ENCODE measurements at places on chromosomes 16 and 17.
A peak's percentile ranks its signal among the peaks of the same experiment; 100 is the strongest.

DNA sequence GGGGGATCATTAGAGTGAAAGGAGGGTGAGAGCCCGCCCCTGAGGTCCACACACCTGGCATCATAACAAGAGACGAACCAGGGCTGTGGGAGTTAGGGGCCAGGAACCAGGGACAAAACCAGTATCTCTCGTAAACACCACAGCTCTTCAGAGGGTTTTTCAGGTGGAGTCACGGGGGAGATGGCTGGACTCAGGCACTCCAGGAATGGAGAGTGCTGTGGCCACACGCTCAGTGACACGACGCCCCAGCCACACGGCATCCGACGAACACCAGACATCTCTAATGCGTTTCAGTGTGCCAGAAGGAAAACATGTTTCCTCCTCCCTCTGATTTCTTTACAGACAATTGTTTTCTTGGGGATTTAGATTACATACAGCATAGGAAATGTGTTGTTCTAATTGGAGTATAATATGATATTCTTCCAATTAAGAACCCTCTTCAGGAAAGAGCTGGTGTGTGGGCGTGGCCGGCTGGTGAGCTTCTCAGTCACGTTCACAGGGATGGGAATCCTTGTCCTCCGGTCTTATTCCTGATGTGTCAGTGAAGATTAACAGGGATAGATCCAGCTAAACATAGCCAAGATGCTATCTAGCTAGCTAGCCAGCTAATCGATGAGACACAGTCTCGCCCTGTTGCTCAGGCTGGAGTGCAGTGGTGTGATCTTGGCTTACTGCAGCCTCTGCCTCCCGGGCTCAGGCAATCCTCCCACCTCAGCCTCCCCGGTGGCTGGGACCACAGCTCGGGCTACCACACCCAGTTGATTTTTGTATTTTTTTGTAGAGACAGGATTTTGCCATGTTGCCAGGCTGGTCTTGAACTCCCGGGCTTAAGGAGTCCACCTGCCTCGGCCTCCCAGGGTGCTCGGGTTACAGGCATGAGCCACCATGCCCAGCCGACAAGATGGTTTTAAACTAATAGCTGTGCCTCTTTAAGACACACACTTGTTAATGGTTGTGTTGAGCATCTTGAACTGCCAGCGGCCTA is 98.6 kb downstream of the BANP start:
- no peak for DNase-seq

- DNase-seq, result no peak
Measured at GRCh38 chr16:27824786-27825185, 238.7 kb downstream of the GSG1L start.

DNA sequence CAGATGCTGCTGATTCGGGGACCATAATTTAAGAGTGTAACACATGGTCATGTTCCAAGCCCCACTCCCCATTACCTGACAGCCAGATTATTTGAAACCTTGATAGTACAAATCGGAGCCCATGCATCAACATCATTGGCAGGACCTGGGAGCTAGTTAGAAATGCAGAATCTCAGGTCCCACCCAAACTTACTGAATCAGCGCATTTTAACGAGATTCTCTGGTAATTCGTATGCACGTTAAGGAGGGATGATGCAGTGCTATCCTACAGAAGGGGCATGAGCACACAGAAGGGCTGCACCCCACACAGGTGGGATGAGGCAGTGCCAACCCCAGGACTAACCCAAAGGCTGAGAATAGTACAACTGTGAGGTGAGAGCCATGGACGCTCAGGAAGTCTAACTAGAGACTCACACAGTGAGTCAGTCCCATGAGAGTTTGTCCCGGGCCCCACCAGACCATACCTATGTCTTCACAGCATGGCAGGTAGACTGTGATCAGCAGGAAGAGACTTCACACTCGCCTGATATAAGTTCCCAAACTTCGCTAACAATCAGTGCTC is 64.9 kb downstream of the ZNF18 start:
- DNase-seq, result no peak

GRCh38 chr17:60577147-60577915 is 22.7 kb upstream of the PPM1D start:
- peak; percentile 35 for DNase-seq

DNA sequence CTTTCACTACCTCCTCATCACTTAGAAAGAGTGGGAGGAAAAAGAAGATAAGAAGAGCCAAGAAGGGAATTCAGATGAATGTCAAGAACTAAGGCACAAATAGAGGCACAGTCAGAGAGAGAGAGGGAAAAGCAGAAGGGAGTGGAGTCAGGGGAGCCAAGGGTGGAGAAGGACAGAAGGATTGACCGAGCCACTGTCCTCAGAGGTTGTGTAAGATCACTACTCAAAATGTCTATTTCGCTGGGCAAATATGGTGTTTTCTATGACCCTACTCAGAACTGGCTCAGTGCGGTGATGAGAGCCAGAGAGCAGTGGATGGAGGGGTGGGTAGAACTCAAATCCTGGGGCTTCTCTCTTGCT is 139.2 kb upstream of the HS3ST2 start:
- no peak for DNase-seq

GRCh38 chr16:5496013-5496412 is 398.4 kb upstream of the EEF2KMT start:
- DNase-seq, result no peak

- no peak for DNase-seq
Measured at GRCh38 chr17:35214192-35214591, 20.0 kb upstream of the SLC35G3 start.

GRCh38 chr16:57471852-57472664 is 9.6 kb downstream of the POLR2C start:
- no peak for DNase-seq

DNA sequence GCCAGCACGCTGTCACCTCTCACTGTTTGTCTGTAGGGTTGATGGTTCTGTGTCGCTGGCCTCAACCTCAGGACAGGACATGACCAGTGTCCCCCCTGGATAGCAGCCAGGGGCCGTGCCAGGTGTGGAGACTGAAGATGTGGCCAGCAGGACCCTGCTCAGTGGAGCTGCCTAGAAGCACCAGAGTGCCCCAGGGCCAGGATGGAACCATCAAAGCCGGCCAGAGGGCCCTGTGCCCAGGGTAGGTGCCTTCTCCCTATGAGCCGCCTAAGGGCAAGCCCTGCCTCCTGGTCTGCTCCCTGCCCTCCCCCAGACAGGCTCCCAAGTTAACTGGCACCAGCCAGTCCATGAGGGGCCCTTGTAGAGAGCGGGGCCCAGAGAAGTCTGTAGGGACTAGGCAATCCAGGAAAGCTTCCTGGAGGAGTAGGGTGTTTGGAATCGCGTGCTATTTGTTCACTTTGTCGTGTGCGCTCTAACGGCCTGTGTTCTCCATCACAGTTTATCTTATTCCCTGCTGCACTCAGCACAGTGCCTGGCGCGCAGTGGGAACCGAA is 546 bp upstream of the NDUFB10 start:
- no peak for DNase-seq

- peak; percentile 97 for DNase-seq
Measured at GRCh38 chr17:76103274-76104139, at the start of gene EXOC7. Gene EXOC7, minus strand, starts transcription at chr17:76103787. Its CDS starts 95 bp downstream, at chr17:76103692.

GRCh38 chr16:85117418-85117817 is 5.1 kb upstream of the CIBAR2 start:
- DNase-seq, result no peak

- DNase-seq, result no peak
Measured at GRCh38 chr16:82195917-82196494, 26.0 kb upstream of the MPHOSPH6 start.

DNA sequence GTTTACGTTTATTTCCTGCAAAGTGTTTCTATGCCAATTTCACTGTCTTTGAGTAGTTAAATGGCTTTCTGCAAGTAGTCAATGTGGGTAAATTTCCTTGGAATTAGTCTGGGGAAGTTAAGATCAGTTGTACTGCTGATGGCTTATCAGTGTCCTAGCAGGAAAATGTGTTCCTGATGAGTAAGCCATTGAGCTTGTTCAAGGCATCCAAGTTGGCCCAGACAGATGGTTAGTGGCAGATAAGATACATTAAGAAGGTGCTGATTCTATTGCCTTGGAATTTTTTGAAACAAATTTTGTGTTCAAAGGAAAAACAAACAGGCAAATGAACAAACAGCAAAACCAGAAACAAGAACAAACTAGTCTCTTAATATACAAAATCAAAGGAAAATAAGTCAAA is 258.4 kb downstream of the MAP2K6 start:
- peak; percentile 7 for DNase-seq

DNA sequence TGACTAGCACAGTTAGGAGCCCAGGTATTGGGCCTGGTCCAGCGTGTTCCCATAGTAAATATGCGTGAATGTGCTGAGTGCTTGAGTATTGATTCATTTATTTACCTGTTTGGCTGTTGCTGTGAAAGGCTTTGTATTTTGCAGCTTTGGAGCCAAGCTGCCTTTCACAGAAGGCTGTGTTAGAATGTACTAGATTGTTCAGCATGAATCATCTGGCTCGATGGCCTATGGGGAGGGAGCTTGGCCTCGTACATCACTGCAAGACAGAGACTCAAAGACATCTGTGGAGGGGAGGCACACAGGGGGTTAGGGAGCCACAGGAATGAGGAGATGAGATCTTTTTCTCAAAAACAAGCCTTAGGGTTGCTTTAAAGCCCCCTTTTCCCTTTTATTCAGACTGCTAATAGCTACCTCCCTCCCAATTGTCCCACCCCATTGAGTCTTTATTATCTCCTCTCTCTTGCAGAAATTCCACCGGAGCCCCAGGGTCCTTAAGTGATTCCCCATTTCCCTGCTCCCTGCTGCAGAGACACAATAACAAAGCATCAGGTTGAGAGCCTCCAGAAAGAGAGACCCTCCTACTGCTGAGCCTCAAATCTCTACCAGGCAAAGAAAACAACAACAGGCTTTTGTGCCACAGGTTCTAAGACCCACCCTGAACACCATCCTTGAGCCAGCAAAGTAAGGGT is 307.2 kb downstream of the ABCC12 start:
- DNase-seq, result no peak

DNA sequence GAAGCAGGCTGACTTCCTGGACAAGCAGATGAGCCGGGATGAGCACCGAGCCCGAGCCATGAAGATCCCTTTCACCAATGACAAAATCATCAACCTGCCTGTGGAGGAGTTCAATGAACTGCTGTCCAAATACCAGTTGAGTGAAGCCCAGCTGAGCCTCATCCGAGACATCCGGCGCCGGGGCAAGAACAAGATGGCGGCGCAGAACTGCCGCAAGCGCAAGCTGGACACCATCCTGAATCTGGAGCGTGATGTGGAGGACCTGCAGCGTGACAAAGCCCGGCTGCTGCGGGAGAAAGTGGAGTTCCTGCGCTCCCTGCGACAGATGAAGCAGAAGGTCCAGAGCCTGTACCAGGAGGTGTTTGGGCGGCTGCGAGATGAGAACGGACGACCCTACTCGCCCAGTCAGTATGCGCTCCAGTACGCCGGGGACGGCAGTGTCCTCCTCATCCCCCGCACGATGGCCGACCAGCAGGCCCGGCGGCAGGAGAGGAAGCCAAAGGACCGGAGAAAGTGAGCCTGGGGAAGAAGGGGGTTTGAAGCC is 11.0 kb downstream of the NFE2L1 start:
- no peak for DNase-seq

GRCh38 chr16:57392694-57393093 is 11.9 kb upstream of the CCL17 start:
- no peak for DNase-seq

DNA sequence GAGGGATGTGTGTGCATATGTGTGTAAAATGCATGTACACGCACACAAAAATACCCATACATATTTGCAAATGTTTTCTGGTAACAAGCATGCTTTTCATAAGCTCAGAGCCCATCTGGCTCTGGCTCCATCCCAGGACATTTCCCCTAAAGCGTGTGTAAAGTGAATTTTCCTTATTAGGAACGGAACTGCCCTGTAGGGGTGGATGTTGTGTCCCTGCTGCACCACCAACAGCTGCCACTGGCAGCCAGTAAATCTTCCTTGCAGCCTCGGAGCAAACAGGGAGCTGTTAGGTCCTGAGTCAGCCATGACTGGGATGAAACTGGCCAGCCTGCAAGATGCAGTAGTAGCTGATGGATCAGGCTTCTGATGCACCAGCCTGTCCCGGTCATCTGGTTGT is 393.5 kb downstream of the UTP18 start:
- peak; percentile 94 for DNase-seq

Data from NCI-H524 (cell line).